Activated CD4-positive, alpha-beta T cell treated with anti-CD3 and anti-CD28 coated beads, Interleukin-2, amount 10 ng/mL, durations not matched to agents 24 days and 14 days (primary cell): ENCODE measurements at places on chromosomes 7 and 10. TPM values are rescaled to one million over a fixed set of nuclear protein-coding genes. Genes with fewer than 3 reads are reported as not detected.

GRCh38 chr10:127506094-127506493 is 43.0 kb upstream of the NPS start:
- no peak for DNase-seq

- no peak for DNase-seq
Measured at GRCh38 chr10:14396411-14397048, 65.8 kb upstream of the FRMD4A start.

DNA sequence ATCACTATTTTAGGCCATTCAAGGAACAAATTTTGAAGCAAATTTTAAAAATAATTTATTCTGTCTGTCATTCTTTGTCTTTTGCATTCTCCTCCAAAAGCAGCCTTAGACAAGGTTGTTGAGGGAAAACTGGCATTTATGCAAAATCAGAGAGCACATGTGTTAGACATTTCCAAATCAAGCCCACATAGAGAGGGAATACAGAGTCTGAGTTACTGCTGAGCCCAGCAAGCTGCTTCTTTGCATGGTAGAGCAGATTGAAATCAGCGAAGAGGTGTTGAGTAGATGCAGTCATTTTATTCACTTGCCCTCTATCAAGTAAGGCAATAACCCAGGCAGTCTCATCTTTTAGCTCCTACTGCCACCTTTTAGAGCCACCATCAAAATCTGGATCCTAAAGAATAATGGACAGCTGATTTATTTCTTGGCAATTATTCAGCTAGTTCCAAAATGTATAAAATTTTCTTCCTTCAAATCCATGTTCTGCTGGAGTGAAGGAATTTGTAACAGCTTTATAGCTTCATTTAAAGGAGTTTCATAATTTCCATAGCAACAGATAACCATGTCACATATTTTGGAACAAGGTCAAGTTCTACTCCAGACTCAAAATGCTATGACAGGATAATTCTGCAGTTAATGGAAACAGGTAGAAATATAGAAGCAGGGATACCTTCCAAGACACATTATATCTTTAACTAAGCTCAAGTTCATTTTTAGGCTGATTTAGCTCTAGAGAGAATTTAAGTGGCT is 7.3 kb upstream of the PCDH15 start:
- DNase-seq, result no peak

Gene SPAM1
- total RNA-seq, result not detected in 2 replicates

DNA sequence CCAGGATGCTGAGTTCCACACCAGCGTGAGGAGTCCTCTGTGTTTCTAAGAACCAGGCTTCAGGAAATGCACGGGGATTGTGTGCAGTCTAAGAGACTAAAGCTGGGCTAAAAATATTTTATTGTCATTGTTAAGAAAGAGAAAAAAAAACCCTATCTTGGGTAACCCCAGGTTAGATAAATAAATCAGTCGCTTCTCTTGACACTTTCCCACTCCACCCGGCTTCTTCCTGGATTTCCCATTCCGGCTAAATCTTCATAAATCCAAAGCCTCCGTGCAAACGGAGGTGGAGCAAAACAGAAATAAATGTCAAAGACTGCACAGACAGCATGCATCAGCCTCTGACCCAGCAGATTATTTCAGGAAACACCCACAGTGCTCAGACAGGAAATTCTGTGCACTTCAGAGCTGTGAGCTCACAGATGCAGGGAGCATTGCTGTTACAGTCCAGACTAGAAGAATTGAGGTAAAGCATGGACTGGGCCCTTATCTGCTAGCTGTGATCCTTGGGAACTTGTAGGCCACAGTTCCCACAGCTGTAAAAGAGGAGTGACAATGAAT is 44.8 kb upstream of the GRID1 start:
- peak; percentile 83 for DNase-seq

Gene CCDC172
- total RNA-seq, result not detected in 2 replicates

- peak; percentile 79 for DNase-seq
Measured at GRCh38 chr7:103065667-103066066, 8.9 kb downstream of the FBXL13 start.

Gene SFTPA1
- not detected in 2 replicates for total RNA-seq

GRCh38 chr10:103105462-103105861 is 87.6 kb downstream of the NT5C2 start:
- no peak for DNase-seq

Gene HTR5A
- total RNA-seq, result not detected in 2 replicates

GRCh38 chr10:16867556-16867955 is 50.3 kb upstream of the RSU1 start:
- no peak for DNase-seq

DNA sequence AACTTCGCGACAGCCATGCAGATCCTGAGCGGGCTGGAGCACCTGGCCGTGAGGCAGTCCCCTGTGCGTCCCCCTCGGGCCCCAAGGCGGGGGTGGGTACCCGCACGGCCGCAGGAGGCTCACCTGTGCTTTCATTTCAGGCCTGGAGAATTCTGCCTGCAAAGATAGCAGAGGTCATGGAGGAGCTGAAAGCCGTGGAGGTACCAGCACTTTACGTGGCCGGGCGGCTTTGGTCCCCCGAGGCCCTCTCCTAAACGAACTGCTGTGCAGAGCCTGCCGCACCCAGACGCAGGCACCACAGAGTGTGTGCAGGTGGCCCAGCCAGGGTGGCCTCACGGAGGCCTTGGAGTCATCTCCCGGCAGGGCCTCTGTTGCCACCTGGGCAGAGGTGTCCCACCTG is 11.1 kb upstream of the UTF1 start:
- DNase-seq, result no peak

Gene MMD2
- not detected in 2 replicates for total RNA-seq

DNA sequence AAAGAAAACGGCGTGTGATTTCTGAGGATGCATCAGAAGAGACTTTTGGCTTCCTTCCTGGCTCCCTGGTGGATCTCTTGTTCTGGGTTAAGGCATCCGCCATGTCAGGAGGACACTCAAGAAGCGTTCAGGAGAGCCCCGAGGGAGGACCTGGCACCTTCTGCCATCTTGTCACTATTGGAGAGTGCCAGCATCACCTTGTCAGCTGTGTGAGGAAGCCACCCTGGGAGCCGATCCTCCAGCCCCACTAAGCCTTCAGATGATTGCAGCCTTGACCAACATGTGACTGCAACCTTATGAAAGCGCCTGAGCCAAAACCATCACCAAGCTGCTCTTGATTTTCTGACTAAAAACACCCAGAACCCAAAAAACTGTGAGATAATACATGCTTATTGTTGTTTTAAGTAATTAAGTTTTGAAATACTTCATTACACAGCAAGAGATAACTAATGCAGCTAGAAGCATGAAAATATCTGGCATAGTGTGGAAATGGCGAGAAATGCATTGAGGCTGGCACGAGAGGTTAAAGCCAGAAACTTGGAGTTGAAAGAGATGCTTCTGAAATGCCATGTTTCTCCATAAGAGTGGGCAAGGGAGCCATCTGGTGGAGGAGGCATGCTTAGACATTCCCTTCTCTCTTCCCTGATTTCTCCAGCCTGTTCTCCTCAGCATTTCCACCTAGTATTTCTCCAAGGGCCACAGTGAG is 5.4 kb upstream of the ZFYVE27 start:
- peak; percentile 86 for DNase-seq

Gene HOGA1
- total RNA-seq, result not detected in 2 replicates

DNA sequence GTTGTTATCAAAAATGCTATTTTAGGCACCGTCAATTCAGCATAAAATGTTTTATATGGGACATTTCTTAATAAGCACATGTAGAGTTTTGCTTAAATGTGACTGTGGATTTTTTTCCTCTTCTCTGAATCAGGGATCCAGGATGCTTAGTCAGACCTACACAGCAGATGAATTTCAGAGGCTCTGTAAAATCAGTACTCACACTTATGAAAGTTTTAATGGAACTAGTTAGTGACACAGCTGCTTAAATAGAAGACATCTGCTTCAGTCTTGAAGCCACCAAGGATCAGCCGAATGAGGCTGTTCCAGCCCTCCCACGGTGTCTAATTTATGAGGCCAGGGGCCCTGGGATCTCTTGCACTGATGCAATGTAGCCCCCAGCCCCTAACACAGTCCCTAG is 136.0 kb downstream of the MYOF start:
- no peak for DNase-seq

Gene PNLIPRP3
- not detected in 2 replicates for total RNA-seq

GRCh38 chr10:86265236-86265894 is 101.2 kb downstream of the GRID1 start:
- no peak for DNase-seq

DNA sequence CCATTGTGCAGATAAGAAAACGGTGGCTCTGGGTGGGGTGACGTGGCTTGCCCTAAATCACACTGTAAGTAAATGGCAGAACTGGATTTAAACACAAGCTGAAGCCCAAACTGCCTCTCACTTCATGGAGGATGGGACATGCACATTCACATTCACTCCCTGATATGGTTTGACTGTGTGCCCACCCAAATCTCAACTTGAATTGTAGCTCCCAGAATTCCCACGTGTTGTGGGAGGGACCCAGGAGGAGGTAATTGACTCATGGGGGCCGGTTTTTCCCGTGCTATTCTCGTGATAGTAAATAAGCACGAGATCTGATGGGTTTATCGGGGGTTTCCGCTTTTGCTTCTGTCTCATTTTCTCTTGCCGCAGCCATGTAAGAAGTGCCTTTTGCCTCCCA is 32.4 kb downstream of the CHST15 start:
- DNase-seq, result no peak

Gene TMEM139
- 0.38 and 0.42 TPM in 2 replicates for total RNA-seq

Gene COL17A1
- total RNA-seq, result not detected in 2 replicates

Gene LYZL1
- not detected in 2 replicates for total RNA-seq

- no peak for DNase-seq
Measured at GRCh38 chr10:118841881-118842605, 87.3 kb upstream of the CACUL1 start.

Gene OPN4
- total RNA-seq, result not detected in 2 replicates

Gene CLRN3
- total RNA-seq, result not detected in 2 replicates

DNA sequence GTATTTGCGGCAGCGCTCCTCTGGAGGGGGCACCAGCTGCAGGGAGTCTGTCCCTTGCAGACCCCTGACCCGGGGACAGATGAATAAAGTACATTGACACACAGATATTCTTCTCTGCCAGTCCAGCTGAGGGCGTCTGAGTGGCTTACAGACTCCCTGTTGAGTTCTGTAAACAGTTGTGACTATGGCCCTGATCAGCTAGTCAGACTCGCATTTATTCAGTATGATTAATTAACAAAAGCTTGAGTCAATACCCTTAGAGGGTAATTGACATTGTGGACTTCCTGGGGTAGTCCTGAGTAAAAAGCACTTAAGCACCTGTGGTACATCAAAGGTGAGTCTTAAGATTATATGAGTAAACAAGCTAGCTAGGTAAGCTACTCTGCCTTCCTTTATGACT is 21.0 kb downstream of the ANKRD30A start:
- DNase-seq, result no peak

Gene DMBT1
- total RNA-seq, result not detected in 2 replicates

- no peak for DNase-seq
Measured at GRCh38 chr10:69217119-69217754, 2.9 kb upstream of the HKDC1 start.

GRCh38 chr7:29478687-29479240 is 84.9 kb upstream of the PRR15 start:
- no peak for DNase-seq

- peak; percentile 44 for DNase-seq
Measured at GRCh38 chr10:78502210-78502936, 468.7 kb downstream of the RPS24 start.

- DNase-seq, result no peak
Measured at GRCh38 chr10:47401210-47401609, 17.1 kb upstream of the ZNF488 start.

Gene GALNT17
- total RNA-seq, result not detected in 2 replicates

GRCh38 chr7:19118636-19119371 is 1.4 kb upstream of the TWIST1 start:
- DNase-seq, result no peak

DNA sequence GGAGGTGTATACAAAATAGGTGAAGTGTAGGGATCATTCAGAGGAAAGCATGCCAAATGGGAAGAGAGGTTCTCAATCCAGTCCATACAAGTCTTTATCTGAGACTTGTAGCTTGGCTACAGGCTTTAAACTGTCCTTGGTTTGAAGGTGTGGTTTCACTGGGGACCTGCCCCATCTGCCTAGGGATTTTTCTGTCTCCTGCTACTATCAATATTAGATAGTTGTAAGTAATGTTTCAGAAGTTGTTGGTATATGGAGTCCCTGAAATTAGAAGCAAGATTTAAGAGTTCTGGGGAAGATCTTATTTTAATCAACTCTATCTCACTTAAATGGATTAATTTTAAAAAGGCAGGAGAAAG is 100.9 kb downstream of the ANKRD7 start:
- DNase-seq, result no peak

DNA sequence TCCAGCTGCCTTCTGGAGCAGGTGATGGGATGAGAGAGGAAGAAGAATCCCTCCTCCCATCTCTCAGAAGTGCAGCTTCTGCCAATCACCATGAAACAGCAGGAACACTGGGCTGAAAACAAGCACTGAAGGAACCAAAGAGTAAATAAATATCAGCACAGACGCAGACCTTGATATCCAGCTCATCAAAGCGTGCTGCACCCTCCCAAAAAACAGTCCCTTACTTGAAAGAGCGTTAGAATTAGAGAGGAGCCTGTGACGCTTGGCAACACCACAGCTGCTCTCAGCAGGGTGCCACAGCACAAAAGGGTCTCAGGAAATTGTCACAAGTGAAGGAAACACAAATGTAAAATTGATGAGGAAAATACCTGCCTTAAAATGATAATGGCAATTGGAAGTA is 39.5 kb downstream of the KLF6 start:
- peak; percentile 46 for DNase-seq

DNA sequence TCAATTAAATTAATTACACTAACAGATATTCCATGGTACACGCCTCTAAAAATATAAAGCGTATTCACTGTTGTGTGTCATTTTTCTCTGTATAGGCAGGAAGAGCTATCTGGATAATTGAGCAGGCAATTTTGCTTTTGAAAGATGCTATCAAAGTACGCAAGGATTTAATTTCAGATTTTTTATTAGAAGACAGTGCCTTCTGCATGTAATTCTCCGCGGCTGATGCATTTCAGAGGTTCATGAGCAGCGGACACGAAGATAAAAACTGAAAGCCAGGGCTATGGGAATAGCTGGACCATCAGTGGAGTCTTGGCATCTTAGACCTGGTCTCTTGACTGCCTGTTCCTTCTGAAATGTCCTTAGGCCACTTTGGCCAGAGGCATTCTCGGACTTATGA is 35.7 kb upstream of the SDK1 start:
- DNase-seq, result no peak

DNA sequence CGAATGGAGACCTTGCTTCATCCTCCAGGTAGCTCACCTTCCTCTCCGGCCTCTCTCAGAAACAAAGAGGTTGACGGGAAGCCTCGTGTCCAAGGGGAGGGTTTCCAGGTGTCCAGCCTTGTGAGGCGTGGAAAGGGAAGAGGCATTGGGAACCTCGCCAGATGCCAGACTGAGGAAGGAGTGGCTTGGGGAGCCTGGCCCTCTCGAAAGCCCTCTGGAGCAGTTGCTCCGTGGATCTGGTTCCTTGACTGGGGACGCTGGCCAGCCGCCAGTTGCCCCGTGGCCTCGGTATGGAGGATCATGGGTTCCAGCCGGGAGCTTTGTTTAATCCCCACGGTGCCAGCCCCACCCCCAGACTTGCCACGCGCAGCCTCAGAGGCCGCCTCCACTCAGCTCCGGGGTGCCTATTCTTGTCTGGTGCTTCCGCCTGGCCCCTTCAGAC is 30.3 kb upstream of the SUN1 start:
- no peak for DNase-seq

- no peak for DNase-seq
Measured at GRCh38 chr10:105797234-105797890, 1156.3 kb downstream of the SORCS3 start.

Gene RBP4
- total RNA-seq, result not detected in 2 replicates

Gene ADRB1
- total RNA-seq, result not detected in 2 replicates
